ENCODE measurements at places on chromosomes 3 and 15.

GRCh38 chr3:29901097-29901496 is 620.2 kb downstream of the RBMS3 start:
- DNase-seq = no peak

- DNase-seq = no peak
These were observed 9.4 kb upstream of the SEMA3B start for GRCh38 chr3:50259432-50260026.

GRCh38 chr15:53827355-53827754 is 67.9 kb upstream of the WDR72 start:
- no peak for DNase-seq

DNA sequence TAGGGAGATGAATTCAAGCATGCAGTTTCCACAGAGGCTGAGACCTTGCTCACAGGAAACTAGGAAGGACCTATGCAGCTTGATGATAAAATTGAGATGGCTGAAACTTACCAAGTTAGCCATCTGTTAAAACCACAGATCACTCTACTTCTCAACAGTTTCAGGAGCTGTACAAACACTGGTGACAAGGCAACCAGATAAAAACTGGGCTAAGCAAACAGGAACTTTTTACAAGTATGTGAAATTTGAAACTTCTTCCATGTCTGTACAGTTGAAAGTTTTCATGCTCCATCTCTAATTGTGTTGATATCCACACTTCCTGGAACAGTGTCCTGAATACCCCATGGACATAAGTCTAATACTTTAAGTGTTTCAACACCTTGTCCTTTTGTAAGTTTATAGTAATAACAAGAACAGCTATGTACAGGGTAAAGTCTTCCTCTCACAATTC is 78.2 kb downstream of the FAIM start:
- no peak for DNase-seq

DNA sequence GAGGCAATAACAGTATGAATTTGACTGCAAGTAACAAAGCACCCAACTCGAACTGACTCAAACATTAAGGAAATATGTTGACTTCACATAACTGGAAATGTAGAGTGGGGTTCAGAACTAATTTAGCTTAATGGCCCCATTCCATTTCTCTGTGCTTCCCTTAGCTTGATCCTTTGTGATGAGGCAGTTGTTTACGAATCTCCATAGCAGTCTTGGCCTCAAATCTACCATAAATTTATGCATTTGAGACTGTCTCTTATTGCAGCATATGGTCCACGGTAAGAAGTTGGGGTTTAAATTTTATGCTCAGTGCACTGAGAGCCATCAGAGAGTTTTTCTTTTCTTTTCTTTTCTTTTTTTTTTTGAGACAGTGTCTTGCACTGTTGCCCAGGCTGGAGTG is 148.7 kb upstream of the POU1F1 start:
- DNase-seq = no peak

DNA sequence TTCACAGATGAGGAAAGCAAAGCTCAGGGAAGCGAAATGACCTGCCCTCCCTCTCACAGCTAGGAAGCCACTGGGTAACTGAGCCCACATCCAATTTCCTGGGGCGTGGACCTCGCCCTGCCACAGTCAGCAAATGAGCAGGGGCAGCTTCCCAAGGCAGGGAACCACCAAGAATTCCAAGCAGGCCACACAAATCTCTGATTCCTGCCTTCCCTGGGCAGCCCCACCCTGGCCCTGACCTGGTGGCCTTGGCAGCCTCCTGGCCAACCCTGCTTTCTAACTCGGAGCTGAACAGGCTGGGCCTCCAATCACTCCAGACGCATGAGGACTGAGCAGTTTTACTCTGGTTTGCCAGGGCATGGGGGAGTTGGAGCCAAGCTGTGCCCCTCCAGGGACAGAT is 203.7 kb upstream of the TLE3 start:
- no peak for DNase-seq

GRCh38 chr3:195704433-195704999 is 16.3 kb upstream of the MUC20 start:
- DNase-seq = no peak

DNA sequence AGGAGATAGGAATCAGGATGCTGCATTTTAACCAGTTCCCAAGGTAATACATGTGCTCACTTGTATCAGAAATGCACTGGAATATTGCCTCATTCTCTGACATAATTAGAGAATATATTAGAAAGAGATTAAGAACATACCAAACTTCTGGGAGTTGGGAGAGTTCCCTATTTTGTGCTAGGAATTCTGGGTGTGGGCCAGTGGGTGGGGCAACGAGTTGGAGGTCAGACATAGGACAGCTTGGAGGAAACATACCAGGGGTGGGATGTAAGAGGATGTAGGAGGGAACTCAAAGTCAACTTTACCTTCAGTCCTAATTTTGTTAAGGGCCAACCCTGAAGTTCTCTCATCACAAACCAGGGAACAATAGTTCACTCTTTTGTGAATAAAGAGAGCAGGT is 83.6 kb downstream of the SLC7A14 start:
- DNase-seq = no peak

GRCh38 chr3:28068342-28068741 is 173.1 kb upstream of the CMC1 start:
- DNase-seq = no peak

GRCh38 chr3:119559441-119559963 is at the start of gene CD80:
TSS of gene CD80 (minus strand) at chr3:119559614. CDS start at chr3:119557728, 1,886 bp downstream.
- DNase-seq = no peak

DNA sequence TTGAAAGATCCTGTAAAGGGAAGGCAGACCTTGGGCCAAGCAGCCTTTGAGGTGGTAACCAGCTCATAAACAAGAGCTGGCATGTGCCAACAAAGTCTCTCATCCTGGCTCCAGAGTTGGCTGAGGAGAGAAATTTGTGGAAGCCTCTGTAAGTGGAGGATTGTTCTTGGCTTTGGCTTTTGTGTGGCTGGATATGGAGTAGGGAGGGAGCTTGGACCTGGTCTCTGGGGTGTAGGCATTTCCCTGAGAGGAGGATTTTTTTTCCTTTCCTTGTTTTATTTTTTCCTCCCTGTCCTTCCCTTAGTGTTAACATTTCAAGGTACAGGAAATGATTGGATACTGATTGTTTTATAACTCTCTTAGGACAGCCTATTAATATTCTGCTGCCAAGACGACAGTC is 60.8 kb downstream of the ZNF609 start:
- no peak for DNase-seq

DNA sequence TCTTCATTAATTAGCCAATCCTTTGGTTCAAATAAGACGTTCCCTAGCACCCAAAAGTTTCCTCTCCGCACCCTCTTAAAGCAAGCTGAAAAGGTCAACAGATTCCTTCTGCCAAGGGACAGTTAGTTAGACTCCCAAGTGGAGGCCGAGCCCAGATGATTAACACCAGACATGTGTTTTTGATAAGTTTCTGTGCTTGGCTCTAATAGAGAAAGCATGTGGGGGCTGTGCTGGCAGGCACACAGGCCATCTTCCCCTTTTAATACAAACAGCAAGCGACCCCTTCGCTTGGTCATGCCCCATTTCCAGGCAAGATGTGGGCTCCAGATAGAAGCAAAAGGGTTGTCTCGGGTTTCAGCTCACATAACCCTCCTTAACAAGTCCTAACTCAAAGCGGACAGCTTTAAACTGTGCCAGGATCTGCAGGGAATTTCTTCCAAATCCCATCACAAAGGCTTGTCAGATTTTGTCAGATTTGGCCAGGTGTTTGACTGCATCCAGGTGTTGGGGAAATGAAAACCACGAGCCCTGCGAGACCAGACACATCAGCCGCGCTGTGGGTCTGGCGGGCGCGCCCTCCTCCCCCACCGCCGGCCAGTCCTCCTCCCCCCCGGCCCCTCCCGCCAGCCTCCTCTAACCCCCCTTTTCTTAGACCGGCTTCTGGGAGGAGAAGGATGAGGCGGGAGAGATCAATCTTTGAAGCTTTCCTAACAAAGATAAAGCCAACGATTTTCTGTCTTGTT is 3.3 kb downstream of the HES1 start:
- DNase-seq = peak; percentile 62

GRCh38 chr15:66927201-66928077 is 138.0 kb upstream of the SMAD3 start:
- no peak for DNase-seq

GRCh38 chr3:19702416-19703078 is 231.5 kb downstream of the EFHB start:
- no peak for DNase-seq

GRCh38 chr3:162525771-162526170 is 1029.2 kb downstream of the OTOL1 start:
- DNase-seq = no peak

DNA sequence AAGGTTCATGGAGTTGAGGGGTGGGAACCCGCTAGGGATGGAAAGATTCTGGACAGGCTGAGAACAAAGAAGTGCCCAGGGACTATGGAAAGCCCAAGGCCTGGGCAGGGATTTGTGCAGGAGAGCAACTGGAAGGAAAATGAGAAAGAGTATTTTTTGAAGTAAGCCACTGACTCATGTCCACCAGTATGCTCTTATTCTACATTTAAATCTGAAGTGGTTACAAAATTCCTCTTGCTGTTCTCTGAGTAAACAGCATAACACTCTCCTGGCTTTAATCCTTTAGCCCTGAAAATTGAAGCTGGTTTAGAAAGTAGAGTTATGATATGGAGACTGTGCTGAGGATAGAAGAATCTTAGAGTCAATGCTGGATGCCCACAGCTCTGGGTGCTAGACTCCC is 165.2 kb downstream of the ISL2 start:
- DNase-seq = no peak

DNA sequence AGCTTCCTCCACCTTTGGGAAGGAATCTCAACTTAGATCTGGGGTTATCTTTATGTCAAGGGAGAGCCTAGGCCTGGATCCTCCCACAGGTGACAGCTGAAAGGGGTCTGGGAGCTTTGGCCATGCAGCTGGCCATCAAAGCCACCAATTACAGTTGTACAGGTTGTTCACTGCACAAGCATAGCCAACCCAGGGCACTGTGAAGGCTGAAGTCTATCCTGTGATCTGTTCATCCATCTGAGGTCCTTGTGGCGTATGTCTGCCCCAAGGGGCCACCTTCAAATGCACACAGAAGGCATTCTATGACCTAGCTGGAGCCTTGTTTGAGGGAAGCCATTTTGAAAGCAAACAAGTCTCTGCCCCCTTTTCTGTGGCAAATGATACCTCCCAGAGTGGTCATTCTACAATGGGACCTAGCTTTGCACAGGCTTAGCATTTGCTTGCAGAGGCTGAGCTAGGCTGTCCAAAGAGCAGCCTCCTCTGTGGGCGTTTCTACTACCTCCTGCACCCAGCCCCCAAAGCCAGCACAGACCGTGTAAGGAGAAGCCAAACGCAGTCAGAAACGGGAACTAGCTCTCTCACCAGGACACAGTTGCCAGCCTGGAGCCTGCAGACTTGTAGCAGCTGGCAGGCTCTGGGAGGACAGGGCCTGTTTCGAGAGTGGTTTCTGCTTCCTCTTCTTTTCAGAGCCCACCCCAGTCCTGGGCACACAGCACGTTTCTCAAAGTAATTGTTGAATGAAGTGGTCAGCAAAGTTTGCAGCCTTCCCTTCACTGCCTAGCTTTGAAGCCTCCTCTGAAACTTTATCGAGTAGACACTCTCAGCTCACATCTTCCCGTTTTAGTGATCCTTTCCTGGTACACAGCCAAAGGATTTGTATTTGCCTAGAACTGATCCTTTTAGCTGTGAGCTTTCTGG is 157.3 kb upstream of the SMAD3 start:
- no peak for DNase-seq

GRCh38 chr15:56492791-56493555 is 28.0 kb upstream of the MNS1 start:
- no peak for DNase-seq

DNA sequence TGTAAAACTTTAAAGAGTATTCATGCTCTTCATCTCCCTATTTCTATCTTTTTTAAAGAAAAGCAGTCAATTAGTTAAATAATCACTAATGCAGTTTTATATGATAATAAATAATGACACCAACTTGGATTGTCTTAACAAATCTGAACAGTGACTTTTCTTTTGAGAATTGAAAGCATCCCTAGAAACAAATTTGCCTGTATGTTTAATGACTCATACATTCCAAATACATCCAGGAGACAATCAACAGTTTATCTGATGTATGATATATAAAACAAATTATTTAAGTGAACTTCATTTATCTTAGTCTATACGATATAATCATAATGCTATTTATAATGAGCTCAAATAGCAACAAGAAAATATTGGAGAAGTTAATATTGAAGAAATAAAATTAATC is 78.0 kb downstream of the ALCAM start:
- no peak for DNase-seq

GRCh38 chr15:56929399-56929798 is 11.0 kb downstream of the TCF12 start:
- DNase-seq = no peak

DNA sequence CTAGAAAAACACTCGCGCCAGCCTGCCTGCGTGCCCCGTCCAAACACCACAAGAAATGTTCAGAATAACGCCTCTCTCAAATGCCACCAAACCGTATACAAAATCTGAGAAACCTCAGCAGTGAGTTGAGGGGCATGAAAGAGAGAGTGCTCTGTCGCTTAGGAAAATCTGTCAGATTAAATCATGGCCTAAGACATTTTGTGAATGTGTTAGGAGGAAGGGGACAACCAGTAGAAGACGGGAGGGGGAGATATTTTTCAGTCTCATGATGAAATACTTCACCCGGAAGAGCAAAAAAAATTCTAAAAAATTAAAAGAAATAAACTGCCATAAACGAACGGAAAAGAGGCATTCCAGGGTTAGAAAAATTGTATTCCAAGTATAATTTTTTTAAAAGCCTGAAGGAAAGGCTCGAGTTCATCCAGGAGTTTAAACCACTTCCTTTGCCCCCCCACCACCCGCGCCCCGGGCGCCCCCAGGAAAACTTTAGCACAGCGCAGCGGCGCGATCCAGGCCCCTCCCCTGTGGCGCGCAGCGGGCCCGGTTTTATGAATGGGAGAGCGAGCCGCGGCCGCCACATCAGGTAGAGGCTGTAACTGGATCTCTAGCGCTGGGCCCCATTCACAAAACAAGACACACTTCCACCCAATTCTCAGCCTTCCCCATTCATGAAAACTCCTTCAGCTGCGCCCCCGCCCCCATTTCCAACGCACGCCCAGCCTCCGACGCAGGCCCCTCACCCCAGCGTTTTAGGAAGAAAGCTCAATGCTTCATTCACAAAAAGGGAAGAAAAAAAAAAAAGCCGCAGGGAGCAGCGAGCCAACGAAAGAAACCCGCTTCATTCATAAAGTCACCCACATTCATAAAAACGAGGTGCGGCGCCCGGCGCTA is 1.4 kb downstream of the ETV5 start:
- DNase-seq = peak; percentile 86

- DNase-seq = no peak
These were observed 77.8 kb upstream of the GSK3B start for GRCh38 chr3:120172070-120172469.

DNA sequence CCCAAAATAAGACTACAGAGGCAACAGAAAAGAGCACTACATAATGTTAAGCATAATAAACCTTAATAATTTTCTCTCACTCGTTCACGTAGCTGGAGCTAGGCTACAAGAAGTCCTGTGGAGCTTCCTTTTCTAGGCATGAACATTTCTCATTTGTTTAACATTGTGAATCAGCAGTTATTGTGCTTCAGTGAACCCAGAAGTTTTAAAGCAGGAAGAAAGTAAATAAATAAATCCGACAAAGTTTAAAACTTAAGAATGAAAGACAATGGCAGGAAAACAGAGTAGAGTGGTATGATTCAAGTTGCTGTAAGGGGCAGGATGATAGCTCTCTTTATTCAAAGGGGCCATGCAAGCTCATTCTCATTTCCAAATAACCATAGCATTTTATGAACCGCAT is 191.8 kb downstream of the LSAMP start:
- DNase-seq = no peak

- no peak for DNase-seq
These were observed 306.8 kb downstream of the EPHA3 start for GRCh38 chr3:89414270-89414669.
